ENCODE measurements at places on chromosomes 7 and 10.

DNA sequence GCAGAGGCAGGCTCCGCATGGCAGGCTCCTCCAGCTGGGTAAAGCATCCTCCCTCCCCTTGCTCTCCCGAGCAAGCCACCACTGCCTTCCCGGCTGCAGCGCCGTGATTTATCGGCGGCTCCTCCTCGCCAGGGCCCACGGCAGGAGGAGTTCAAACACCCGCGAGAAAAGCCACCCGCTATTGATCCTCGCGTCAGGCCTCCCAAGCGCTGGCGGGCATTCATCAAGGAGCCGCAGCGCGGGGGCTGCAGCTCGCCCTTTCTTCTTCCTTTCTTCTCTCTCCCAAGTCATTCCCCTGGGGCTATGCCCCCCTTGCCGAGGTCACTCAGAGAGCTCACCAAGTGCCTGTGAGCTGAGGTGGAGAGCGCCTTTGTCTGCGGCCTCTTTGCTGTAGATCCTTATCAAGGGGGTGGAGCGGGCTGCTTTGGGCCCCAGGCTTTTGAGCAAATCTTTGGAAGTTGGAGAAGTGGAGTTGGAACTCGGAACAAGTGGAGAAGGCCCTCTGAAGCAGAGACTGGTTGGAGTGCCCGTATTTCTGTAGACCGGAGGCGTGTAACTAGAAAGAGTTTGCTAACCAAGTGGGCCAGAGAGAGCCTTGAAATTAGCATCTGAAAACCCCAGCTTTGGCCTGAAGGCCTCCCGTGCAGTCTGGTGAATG is 107.2 kb upstream of the PPIF start:
- no peak for DNase-seq

GRCh38 chr10:120600871-120601649 is 144.0 kb downstream of the PLPP4 start:
- DNase-seq, result no peak

DNA sequence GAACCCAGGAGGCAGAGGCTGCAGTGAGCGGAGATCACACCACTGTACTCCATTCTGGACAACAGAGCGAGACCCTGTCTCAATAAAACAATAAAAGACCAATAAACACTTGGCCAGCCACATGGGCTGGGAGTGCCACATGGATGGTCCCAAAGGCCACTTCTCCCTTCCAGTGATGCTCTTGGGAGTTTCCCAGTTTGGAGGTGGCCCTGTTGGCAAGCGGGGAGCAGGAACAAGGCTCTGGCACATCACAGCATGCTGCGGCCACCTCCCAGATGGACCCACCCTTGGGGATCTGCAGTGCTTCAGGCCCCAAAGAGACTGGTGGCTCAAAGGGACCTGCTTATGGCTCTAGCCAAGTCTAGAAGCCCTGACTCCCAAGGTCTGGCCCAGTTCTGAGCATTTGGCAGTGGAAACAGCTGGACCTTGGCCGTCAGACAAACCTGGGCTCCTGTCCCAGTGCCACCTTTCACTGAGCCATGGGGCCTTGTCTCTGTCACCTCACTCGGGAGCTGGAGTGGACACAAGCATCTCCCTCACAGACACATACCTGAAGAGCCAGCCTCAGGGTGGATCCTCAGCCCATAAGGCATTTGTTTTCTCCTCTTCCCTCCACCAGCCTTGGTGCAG is 91.7 kb downstream of the COL13A1 start:
- DNase-seq, result peak; percentile 55

- DNase-seq, result no peak
Measured at GRCh38 chr10:14592566-14592965, 182.1 kb downstream of the FAM107B start.

DNA sequence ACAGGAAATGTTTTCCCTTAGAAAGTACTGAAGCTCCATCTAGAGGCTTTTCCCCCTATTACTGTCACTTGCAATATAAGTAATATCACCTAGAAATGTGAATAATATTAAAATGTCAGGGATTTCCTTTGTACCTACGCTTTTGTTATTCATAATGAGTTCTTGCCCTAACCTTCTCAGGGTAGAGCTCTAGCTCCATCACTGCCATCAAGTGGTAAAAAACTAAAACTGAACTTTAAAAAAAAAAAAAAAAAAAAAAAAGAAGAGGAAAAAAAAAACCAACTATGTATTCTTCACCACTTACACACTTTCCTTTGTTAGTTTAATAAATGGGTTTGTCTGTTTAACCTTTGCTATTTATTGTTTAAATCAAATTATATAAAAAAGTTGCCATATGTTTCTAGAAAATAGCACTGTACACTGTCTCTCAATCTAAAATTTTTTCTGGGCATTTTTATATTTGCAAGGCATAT is 49.9 kb downstream of the DNAJC1 start:
- no peak for DNase-seq

- DNase-seq, result peak; percentile 71
Measured at GRCh38 chr10:71860243-71861029, 9.4 kb upstream of the PSAP start.

GRCh38 chr10:66180581-66181318 is 745.1 kb upstream of the LRRTM3 start:
- peak; percentile 27 for DNase-seq

GRCh38 chr7:95539426-95539825 is 53.7 kb downstream of the ASB4 start:
- no peak for DNase-seq

DNA sequence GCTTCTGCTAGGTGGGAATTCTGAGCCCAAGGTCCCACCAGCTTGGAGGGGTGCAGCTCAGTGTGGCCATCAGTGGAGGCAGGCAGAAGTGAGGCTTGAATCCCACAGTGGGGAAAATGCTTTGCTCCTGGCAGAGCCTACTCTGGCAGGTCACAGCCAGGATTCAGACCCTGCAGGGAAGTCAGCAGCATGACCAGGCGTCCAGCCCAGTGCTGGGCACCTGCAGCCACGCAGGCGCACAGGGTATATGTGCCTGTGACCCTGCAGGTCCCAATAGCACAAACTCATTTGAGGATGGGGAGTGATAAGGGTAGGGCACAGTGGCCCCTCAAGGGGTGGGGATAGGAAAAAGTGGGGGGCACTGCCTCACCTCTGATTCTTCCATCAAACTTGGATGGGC is 8.4 kb upstream of the AEBP1 start:
- no peak for DNase-seq

DNA sequence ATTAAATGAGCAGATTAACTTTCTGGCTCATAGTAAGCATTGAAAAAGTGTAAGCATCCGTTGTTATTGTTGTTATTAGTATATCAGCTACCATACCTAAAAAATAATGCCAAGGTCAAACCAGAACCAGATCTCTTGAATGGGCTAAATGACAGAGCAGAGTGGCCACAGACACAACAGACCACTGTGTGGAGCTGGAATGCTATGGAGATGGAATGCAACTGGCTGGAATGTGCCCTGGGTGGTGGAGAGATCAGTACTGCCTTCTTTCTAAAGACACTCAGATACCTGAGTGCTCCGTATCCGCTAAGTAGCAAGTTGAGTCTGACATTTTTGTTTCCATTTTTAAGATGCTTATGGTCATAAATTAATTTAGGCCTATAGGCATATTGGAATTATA is 20.5 kb upstream of the DNAJB12 start:
- DNase-seq, result no peak

- DNase-seq, result peak; percentile 10
Measured at GRCh38 chr10:48508791-48509772, 95.8 kb downstream of the ARHGAP22 start.

- no peak for DNase-seq
Measured at GRCh38 chr7:75756991-75757676, 14.9 kb downstream of the CCL26 start.

DNA sequence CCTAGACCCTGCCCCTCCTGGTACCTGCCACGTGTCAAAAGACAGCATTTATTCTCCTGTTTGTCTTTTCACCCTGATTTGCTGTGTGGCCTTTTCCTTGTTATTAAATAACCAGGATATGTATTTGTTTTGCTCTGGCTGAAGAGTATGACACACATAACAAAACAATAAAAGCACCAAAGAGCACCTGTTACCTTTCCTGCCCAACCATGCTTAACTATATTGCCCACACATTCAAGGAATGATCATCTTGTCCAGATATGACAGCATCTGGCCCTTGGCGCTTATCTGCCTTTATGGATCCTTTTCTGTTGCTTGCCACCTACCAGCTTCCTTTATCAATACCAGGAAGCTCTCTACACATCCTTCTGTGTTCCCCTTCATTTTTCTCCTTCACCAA is 357.7 kb downstream of the FGFR2 start:
- DNase-seq, result peak; percentile 59

DNA sequence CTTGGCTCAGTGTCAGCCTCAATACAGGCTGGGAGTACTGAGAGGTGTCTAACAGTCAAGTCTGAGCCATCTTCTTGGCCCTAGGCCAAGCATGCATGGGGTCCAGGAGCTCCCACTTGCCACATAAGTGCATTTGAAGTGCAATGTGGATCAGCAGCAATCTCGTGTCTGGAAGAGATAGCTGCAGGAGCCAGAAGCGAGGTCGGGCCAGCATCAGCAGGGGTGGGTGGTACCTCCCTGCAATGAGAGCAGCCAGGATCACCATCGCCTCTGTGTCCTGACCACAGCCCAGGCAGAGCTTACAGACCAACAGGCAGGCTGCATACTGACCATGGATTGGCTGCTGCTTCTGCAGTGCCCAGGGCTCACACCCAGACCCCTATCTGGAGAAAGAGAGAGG is 83.0 kb upstream of the CXCL12 start:
- no peak for DNase-seq

- DNase-seq, result no peak
Measured at GRCh38 chr10:133110609-133111275, 23.0 kb downstream of the ADGRA1 start.

DNA sequence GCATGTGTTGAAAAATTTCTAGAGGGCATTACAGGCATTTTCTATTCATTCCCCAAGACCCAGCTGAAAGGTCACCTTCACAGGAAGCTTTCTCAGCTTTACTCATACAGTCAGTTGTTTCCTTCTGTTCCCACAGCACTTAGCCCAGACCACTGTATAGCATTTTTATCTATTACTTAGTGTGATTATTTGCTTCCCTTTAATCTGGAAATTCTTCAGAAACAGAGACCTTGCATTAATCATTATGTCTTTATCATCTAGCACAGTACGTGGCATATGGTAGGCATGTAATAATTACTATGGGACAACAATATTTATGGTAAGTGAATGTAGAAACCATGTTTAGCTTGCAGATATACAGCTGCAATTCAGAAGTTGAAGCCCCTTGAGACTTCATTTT is 38.2 kb upstream of the CDK6 start:
- DNase-seq, result no peak

Data from colonic mucosa (tissue), 4 donors.